COLO829 (cell line): ENCODE measurements at places on chromosomes 1 and 21.
A peak's percentile ranks its signal among the peaks of the same experiment; 100 is the strongest.

GRCh38 chr1:187680823-187681222 lies 852.1 kb downstream of the PLA2G4A start:
- no peak for DNase-seq

DNA sequence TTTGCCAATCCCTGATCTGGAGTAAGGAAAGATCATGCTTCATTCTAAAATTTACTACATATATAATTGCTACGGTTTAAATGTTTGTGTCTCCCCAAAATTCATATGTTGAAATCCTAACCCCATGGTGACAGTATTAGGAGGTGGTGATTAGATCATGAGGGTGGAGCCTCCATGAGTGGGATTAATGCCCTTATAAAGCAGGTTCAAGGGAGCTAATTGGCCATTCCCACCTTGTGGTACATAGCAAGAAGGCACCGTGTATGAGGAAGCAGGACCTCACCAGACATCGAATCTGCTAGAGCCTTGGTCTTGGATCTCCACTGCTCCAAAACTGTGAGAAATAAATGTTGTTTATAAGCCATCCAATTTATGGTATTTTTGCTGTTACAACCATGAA lies 55.5 kb downstream of the GADD45A start:
- no peak for DNase-seq

DNA sequence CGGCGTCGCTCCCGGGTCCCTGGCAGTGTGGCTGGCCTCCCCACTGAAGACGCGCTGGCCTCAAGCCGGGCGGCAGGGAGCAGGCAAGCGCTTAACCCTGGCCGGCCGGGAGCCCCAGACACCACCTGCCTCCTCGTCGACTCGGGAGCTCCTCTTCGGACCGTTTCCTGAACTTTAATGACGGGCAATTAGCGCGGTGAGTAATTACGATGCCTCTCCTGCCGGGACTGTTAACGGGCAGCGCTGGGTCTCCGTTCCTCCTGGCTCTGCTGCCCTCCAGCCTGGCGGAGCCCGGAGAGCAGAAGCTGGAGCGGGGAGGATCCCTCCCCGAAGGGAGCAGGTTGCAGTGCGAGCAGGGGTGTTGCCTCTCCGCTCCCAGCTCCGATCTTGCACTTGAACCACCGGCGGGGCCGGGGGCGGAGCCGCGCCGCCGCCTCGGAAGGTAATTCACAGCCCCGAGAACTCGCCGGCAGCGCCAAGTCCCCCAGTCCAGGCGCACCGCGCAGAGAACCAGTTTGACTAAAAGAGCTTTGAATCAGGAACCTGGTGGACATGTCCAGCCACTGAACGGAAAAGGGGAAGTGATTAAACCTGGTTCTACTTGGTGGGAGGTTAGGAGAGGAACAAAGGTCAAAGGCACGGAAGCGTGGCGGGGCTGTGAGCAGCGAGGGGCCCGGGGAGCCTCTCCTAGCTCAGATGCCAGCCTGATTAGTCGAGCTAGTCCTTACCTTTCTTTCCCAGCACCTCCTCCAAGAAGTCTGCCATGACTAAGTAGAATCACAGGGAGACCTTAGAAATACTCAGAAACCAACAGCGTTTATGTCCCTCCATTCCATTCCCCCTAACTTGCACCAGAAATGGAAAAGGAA lies 18.3 kb upstream of the PLEKHA6 start:
- DNase-seq = no peak

DNA sequence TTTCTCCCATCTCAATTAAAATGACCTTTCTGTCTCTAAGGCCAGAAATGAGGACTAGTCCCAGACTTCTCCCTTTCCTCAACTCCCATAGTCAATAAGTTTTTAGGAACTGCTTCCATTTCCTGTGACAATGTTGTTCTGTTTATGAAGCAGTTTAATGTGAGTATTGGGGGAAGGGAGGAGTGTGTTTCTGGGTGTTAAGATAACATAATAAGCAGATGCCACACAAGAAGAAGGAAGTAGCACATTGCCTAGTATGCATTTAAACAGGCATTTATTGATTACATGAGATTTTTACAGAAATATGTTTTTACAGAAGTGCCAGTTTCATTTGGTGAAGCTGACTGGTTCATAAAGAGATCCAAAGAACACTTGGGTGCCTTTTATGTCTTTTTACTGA lies 65.6 kb upstream of the TNR start:
- DNase-seq = no peak

GRCh38 chr1:41468122-41468762 lies 16.2 kb downstream of the EDN2 start:
- DNase-seq = no peak

DNA sequence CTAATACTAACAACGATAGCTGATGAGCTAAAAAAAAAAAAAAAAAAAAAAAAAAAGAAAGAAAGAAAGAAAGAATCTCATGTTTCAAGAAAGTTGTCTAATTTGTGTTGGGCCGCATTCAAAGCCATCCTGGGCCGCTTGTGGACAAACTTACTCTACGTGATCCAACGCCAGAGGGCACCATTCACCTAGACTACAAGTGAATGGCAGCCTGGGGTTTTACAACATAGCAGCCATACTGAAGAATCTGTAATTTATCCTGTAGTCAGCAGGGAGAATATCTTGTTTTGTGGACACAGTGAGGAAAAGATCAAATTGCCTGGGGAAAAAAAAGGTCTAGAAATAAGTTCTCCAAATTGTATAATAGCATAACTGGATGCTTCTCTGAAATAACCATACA lies 47.0 kb downstream of the CYP2J2 start:
- peak; percentile 64 for DNase-seq

DNA sequence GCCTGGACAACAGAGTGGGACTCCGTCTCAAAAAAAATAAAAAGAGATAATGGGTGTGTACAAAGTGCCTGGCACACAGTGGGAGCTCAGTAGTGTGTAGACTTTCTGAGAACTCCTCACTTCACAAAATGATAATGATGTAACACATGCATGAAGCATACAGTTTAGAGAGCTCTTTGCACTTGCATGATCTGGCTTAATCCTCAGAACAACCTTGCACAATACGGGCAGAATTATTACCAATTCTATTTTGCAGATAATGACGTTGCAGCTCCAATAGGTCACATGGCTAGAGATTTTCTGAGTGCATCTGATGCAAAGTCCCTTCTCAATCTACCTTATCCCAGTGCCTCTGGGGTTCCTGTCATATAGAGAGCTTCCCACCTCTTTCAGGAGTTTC lies 71.4 kb downstream of the CD247 start:
- no peak for DNase-seq

DNA sequence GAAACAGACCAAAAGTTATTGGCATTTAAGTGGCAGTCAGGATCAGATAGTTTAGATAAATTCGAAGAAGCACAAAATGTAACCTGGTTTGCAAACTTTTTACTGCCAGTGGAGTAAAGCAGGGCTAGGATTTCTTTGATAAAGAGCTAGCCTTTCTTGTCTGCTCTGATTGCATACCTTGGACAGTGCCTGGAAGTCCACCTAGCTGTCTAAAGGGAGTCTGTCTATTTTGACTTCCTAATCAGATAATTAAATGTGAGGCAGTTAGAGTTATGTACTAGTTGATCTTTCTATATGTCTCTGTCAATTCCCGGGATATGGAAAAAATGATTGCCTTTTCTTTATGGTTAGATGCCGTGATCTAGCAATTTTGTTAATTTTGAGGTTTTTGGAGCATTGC lies 4.1 kb downstream of the GPSM2 start:
- no peak for DNase-seq

GRCh38 chr1:70906800-70907199 lies 140.8 kb downstream of the PTGER3 start:
- no peak for DNase-seq

GRCh38 chr1:177566495-177566894 lies 395.7 kb downstream of the BRINP2 start:
- no peak for DNase-seq

DNA sequence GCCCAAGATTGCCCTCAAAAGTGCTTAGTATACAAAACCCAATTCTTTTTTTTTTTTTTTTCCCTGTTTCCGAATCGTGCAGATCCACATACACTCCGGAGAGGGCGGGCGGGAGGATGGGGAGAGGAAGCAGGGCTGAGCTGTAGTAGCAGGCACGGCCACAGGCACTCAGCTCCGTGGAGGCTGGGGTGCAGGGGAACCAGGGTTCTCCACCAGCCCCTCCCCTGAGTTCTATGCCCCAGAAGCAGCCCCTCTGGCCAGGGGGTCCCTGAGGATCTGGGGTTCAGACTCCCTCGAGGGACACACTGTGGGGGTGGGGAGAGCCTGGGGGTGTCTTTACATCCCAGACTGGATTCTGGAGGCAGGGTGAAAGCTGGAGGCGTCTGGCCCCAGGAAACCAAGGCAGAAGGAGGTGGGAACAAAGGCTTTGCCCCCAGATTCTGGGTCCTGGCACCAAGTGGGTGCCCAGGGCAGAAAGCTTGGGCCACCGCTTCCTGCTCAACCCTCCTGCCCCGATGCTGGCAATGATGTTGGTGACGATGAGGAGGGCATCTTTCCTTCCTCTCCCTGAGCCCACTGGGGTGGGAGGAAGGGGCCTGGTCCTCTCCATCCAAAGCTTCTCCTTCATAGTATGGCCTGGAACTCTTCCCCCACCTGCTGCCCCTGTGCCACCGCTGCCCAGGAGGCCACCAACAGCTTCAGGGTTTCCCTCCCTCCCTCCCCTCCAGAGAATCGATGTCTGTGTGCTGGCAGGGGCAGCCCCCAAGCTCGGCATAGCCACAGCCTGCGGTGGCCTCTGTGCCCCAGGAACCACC lies 106.4 kb upstream of the TARDBP start:
- DNase-seq = no peak

DNA sequence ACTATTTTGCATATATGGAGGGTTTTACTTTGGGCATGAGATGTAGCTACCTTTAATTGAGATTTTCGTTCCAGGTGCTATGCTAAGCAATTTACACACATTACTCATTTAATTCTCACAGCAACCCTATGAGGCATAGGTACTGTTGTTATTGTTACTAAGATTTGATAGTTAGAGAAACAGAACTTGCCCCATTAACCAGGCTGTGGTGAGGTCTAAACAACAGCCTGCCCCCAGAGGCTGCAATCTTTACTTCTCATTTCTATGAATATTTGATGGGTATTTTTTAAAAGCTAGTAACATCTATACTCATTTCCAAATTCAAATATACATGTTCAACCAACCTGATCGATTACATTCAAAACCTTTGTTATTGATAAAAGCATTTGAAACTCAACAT lies 155.6 kb downstream of the GALNT2 start:
- DNase-seq = no peak

DNA sequence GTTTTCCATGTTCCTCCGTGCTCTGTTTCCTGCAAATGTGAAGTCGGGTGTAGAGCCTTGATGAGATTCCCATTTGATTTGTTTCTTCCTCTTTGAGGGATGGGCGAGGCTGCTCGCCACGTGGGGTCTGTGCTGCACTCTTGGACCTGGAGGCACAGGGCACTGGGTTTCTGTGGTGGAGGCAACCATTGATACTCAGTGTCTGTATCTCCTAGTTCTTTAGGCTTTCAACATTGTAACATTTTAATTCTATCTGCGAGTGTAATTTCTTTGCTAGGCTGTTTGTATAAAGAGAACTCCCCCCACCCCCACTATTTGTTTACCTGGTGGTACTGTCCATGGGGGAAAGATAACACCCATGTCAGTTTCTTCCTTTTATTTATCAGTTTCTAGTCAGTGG lies 52.3 kb downstream of the GALNT2 start:
- DNase-seq = no peak

GRCh38 chr1:206450281-206450680 lies 20.0 kb upstream of the IKBKE start:
- DNase-seq = no peak

DNA sequence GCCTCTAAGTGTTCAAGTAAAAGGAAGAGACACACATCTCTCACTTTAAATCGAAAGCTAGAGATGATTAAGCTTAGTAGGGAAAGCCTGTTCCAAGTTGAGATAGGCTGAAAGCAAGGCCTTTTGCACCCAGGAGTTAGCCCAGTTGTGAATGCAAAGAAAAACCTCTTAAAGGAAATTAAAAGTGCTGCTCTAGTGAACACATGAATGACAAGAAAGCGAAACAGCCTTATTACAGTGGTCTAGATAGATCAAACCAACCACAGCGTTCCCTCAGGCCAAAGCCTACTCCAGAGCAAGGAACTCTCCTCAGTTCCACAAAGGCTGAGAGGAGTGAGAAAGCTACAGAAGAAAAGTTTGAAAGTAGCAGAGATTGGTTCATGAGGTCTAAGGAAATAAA lies 14.9 kb downstream of the TCP10L start:
- DNase-seq = no peak
